ENCODE measurements at places on chromosomes 13 and 19. TPM values are rescaled to one million over a fixed set of nuclear protein-coding genes. Genes with fewer than 3 reads are reported as not detected.

GRCh38 chr13:48448959-48449614 lies 36.2 kb upstream of the LPAR6 start:
- DNase-seq, result no peak

The DOCK6 gene
- total RNA-seq, result 119 TPM

DNA sequence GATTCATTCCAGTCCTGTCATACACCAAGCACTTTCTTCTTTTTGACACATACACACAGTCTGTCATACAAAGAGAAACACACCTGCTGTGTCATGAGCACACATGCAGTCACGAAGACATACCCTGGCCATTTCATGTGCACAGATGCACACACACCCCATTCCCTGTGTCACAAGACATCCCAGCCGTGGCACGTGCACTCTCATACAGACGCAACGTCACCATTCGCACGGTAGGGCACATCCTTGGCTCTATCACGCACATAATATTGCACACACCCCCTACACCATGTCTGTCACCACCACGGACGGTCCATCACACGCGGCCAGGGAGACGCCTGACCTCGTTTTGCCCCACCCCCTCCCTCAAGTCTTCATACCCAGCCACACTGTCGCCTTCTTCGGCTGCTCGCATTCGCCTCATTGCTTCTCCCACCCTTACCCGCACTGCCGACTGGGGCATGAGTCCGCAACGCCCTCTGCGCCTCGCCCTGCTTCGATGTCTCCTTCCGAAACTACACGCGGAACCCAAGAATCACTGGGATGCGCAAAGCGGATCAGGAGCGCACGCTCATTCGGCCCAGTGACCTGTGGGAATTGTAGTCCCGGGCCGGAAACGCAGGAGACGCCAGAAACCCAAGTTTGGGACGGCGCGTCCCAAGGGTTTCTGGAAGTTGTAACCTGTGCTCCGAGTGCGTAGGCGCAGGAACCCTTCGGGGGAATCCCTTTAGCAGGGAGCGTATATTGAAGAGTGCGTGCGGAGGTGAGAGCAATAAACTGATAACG lies 6.8 kb upstream of the ZNF283 start:
- no peak for DNase-seq

DNA sequence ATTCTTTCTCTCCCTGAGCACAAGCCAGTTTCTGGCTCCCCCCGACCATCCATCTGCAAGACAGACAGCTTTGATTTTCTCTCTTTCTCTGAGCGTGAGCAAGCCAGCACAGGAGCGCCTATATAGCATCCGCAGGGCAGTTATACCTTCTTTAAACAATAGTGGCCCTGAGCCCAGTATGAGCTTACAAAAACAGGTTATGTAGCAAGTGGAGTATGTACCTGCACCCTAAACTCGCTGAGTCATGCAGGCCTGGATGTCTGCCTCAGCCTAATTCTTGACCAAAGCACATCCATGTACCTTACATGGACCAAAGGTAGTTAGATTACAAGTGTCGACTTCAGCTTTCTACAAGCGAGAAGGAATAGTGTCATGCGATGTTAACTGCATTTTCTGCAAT lies 61.7 kb downstream of the RAP2A start:
- DNase-seq, result no peak

DNA sequence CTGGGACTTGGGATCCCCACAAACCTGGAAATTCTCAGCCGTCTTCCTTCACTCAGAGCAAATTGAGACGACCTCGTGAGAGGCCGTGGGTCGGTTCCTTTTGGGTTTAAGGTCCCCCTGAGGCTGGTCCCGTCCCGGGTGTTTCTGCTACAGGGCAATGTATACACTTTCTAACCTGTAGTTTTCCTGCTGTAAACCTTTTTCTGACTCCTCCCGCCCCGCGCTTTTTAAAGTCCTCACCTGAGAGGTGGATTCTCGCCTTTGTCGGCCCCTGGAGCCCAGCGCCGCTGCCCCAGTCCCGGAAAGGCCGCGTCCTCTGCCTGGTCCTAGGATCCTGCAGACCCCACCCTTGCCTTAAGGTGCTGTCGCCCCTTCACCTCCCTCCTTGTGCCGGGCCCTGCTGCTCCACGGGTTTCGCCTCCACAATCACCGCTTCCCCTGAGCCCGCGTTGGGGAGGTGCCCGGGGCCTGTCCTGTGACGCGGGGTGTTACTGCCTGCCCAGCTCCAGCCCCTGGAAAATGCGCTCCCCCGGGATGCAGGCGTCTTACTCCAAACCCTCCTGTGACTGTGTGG lies 391 bp downstream of the ZNF761 start:
- DNase-seq, result no peak

GRCh38 chr13:64871742-64872141 lies 2358.4 kb downstream of the PCDH9 start:
- no peak for DNase-seq

DNA sequence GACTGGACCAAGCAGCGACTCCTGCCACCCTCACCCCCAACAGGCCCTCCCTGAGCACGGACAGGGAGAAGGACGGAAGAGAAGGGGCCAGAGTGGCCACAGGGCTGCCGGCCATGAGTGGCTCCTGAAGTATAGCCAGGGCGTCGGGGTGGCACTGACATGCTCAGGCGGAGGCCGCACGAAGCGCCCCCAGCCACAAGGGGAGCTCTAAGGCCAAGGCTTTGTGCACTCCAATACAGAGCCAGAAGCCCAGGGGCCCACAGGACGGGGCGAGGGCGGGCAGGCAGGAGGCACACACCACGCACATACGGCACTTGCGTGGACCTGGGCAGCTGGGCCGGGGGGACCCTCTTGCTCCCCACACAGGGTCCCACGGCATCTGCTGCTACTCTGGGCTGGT lies 52.0 kb downstream of the KLF2 start:
- no peak for DNase-seq

The S1PR4 gene
- 5.0 TPM for total RNA-seq

GRCh38 chr19:40210889-40211288 lies 7.3 kb downstream of the TTC9B start:
- no peak for DNase-seq

The TSSK6 gene
- 0.74 TPM for total RNA-seq

DNA sequence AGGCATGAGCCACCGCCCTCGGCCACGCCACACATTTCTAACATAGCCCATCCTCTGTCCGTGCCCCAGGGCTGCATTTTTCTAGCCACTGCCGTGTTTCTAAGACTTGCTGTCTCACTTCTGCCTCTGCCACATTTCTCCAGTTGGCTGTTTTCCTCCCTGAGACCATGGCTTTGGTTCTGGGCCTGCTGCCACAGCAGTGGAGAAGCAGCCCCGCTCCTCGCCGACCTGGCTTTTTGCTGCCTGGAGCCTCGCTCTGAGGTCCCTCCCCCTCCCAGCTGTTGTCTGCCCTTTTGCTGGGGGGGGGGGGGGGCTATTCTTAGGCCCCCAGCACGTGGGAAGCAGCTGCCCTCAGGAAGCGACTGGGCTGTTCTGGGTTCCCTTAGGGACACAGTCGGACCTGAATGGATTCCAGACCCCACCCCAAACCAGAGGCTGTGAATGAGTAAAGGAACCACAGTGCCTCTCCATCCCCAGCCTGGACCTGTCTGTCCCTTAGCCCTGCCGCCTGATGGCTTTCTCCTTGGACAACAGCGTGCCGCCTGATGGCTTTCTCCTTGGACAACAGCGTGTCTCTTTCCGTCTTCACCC lies 3.3 kb downstream of the GYS1 start:
- DNase-seq, result no peak

The CTU1 gene
- 10.0 TPM for total RNA-seq

Measured in mesenteric fat pad (tissue), 1 donor.